ENCODE measurements at places on chromosomes 1 and 21. TPM values are rescaled to one million over a fixed set of nuclear protein-coding genes. Genes with fewer than 3 reads are reported as not detected.

SLC16A4 gene
- 1.2 TPM for total RNA-seq

B3GALT5 gene
- 1.1 TPM for total RNA-seq

C1QA gene
- not detected for total RNA-seq

FCAMR gene
- not detected for total RNA-seq

HSD3B2 gene
- total RNA-seq: not detected

PINK1 gene
- total RNA-seq: 57.2 TPM

SOX13 gene
- total RNA-seq: 11.2 TPM

LCE1A gene
- total RNA-seq: not detected

Measured in glomerular endothelial cell (primary cell).